ENCODE measurements at places on chromosomes 5 and 9.

- no peak for DNase-seq
These were observed 384.6 kb upstream of the KLF4 start for GRCh38 chr9:107874137-107874536.

- peak; percentile 12 for DNase-seq
These were observed 26.9 kb upstream of the EXOC3 start for GRCh38 chr5:415928-416635.

DNA sequence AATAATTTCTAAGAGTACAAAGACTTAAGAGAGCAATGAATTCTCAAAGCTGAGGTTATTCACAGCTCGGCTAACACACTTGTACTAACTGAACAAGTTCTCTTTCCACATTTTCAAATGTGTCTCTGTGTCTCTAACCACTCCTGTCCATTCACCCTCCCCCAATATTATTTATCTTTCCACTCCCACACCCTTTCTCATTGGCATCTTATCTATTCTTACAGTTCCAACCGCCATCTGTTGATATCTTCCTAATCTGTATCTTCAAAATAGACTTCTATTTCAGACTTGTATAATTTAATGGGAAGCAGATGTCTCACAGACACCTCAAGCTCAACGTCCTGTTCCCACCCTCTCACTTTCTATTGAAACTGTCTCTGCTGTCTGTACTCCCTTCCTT, 205.9 kb downstream of the ANXA1 start:
- no peak for DNase-seq

- DNase-seq, result no peak
These were observed 1.9 kb upstream of the RGS14 start for GRCh38 chr5:177355868-177356168.

DNA sequence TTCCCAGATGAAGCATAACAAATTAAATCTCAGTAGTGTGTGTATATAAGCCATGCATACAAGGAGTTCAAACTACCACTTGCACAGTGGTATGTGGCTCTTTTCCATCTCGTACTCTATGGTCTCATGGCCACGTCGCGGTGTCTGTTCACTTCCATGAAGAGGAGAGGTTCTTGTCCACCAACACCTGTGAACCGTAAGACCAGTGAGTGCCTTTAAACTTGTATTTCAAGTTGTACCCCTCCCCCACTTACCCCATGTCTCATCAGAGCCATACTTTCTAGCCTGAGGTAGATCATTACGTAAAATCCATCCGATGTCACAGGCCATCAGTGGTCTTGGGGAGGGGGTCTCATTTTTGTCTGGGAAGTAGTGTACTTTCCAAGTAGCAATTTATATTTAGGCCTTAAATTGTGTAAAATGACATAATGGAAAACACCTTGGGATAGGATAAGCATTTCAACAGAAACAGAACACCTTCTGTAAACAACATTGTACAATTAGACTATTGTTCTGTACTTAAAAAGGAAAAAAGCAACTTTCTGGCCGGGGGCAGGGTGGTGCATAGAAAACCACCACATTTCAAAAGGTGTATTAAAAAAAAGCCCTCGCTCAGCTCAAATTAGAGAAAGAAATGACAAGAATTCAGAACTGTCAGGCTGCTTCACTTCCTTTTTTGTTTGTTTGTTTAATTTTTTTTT, 163.0 kb downstream of the SMARCA2 start:
- no peak for DNase-seq

GRCh38 chr5:39337252-39337915, 26.9 kb downstream of the C9 start:
- no peak for DNase-seq

GRCh38 chr5:6235726-6236125, 142.6 kb downstream of the MED10 start:
- DNase-seq, result no peak

GRCh38 chr9:14198841-14199455, 115.0 kb downstream of the NFIB start:
- DNase-seq, result no peak

- DNase-seq, result no peak
These were observed 35.1 kb downstream of the DMXL1 start for GRCh38 chr5:119105971-119106370.

DNA sequence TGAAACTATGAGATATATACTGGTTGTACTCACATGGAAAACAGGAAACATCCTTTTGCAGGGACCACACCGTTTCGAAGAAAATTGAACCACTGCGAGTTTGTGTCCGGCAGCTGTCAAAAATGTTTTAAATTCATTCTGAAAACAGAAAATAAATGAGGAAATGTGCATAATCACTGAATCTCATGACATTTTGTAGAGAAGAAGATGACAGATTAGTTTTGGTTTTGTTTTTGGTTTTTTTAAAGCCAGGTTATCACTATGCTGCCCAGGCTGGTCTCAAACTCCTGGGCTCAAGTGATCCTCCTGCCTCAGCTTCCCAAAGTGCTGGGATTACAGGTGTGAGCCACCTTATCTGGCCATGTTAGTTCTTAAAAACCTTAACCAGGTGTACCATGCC, 3.5 kb downstream of the TXNDC8 start:
- DNase-seq, result no peak

GRCh38 chr9:116389541-116390302, 236.1 kb downstream of the PAPPA start:
- no peak for DNase-seq

GRCh38 chr5:78886341-78887230, 98.5 kb downstream of the ARSB start:
- no peak for DNase-seq

GRCh38 chr5:146797658-146798057, 80.9 kb downstream of the PPP2R2B start:
- DNase-seq, result no peak

DNA sequence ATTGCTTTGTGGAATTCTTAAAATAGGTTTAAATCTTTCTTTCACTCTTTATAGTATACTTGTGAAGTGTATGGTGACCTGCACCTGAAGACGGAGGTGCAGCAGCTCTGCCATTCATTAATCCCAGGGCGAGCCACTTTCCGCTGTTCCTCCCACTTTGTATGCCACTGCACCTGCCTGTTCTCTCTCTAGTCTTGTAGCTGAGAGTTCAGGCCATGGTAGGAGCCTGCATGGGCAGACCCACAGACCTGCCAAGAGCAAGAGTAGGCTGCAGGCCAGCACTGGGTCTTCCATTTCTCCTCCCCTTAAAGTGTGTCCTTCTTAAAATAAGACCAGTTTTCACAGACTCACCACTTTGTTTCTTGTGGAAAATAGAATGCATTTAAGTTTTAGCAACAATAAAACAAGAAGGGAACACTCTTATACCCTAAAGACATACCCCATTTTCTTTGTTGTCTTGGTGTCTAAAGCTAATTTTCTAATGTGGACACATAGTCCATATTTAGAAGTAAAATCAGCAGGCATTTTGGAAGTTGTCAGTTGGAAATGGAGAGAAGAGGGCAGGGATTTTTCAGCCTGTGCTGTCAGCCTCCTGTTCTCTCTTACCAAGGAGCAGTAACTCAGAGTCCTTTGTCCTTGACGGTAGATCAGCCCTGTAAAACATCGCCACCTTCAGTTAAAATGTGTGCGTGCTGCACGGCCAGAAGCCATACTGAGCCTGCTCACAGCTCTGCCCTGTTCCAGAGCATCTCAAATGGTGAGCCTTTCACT, 103.2 kb downstream of the SNCAIP start:
- peak; percentile 35 for DNase-seq

DNA sequence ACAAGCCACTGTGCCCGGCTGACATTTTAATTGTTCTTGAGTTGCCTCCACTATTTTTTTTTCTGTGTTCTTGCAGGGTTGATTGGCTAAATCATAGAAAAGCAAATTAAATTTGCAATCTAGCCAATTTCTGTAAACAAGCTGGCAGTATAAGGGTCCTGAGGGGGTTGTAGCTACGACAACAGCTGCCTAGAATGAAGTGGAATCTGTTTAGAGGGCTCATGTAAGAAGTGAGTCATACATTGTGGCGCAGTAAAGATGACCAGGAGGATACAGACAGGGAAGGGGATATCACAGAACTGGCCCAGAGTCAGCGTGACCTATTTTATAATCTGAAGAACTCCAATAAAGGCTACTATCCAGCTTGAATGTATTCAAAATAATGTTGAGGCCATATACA, 82.2 kb upstream of the TLE1 start:
- no peak for DNase-seq

DNA sequence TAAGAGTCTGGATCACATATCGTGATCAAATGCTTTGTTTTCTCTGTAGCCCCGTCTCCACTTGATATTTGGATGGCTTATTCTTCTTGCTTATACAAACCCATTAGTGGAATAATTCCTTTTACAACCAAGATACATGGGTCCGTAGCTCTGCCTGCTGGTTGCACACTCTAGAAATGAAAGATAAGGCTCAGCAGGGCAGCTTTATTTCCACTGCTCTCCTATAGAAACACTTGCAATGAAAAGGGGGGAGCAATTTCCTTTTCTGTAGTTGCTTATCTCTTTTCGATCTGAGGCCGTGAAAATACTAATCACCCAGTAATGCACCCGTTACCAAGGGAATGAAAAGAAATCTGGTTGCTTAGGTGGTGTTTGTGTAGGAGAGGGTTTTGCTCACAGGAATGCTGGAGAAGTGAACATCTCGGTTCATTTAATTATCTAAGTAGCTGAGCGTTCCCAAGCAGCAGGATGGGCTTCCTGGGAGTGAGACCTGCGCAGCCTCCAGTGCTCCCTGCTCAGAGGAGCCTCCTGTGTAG, 131.7 kb downstream of the ADAMTS16 start:
- no peak for DNase-seq

GRCh38 chr5:82205005-82205404, 73.1 kb downstream of the RPS23 start:
- no peak for DNase-seq

- DNase-seq, result no peak
These were observed 72.2 kb downstream of the LIX1 start for GRCh38 chr5:97070234-97070633.

DNA sequence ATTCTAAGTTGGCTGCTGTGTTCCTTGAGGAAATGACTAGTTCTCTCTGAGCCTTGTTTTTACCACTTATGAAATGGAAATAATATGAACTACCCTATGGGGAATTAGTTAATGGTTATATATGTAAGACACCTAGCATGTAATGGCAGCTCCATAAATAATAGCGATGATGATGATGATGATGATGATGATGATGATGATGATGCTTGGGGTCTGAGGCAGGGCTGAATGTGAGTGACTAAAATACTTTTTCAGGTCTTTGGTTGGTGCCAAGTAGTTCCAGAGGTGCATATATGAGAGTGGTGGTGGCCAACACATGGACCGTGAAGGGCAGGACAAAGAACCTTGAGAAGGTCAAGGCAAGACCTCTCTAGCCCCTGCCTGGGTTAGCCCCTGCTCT, 123.3 kb upstream of the PANK3 start:
- DNase-seq, result no peak

- DNase-seq, result no peak
These were observed 154.1 kb downstream of the LRRC70 start for GRCh38 chr5:62732677-62733121.

- DNase-seq, result no peak
These were observed 143.2 kb downstream of the HMHB1 start for GRCh38 chr5:143955141-143955540.

DNA sequence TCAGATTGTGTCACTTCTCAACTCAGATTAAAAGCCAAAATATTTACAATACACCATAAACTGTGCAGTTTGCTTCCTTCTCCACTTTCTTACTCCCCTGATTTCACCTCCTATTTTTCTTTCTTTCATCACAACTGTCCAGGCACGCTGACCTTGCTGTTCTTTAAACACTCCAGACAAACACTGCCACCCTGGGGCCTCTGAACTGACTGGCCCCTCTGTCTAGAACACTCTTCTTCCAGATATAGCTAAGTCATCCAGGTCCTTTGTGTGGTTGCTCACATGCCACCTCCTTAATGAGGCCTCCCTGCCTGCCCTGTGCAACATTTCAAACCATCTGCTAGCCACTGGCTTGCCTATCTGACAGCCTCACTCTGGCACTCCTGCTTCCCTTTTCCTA, 46.6 kb downstream of the ATG10 start:
- no peak for DNase-seq

DNA sequence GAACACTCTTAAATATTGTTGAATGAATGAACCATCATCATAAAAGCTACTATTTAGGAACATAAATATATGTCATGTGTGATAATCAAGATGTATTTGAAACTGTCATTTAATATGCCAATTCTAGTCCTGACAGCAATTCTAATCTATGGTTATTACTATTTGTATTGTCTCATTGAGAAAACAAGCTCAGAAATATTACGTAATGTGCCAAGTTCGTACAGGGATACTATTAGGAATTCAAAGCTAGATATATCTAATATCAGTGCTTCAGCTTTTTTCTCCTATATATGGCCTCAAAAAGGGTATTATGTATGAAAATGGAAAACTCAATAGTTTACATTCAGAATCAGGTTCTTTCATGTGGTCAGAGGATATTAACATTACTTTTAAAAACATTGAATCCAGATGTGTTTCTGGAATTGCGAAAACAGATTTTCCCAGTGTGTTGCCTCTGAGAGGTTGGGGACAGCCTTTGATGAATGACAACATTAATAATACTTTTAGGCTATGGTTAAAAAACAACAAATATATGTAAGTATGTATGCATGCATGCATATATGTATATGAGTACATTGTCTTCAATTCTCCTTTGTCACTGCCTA, 95.1 kb downstream of the KCTD16 start:
- no peak for DNase-seq

DNA sequence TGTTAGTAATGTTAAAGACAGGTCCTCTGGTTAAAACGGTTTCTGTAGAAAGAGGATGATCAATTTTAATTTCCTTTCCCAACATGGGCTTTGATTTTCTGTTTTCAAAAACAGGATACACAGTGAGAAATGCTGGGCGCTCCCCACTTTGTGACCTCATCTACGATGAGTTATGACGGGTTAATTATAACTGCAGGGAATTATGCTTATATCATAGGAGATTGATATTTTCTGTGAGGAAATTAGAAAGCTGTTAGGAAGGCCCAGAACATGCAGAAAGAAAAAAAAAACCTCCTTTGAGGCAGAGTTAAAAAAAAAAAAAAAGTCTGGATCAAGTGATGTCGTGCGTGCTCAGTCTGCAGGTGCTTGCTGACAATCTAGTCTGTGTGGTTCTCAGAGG, 176.8 kb upstream of the OTULINL start:
- DNase-seq, result no peak

- DNase-seq, result no peak
These were observed 21.6 kb downstream of the DMRT2 start for GRCh38 chr9:1071730-1072129.

DNA sequence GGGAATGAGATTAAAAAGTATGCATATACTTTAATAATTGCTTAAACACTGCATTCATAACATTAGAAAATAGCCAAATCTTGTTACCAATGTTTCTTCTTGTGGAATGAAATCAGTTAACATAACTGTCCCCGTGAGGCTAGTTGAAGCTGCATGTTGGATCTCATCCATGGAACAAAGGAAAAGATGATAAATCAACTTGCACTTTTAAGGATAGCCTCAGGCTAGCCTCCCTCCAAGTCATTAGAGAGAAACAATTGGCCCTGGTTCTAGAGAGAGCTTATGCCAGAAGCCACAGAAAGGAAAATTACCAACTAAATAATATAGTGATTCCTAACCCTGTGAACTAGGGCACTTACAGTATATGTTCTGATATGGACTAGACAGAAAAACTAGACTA, 66.9 kb downstream of the GRIN3A start:
- DNase-seq, result no peak

Measured in GM13977 (cell line).